ENCODE measurements at places on chromosomes 12 and 14.
A peak's percentile ranks its signal among the peaks of the same experiment; 100 is the strongest.

DNA sequence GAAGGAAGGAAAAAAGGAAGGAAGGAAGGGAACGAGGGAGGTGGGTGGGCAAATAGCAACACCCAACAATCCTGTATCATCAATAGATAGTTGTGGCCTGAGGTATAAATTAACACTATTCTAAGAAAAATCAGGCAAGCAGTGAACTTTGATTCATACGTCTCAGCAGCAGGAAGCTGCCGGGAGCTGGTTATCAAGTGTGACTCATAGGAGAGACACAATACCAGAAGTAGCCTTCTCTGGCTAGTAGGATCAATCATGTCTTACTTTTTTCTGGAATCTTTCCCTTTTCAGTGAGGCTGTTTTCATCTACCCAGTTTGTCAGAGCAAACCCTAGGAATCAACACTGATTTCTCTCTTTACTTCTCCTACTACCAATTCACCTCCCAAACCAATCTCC lies 780.5 kb downstream of the NRXN3 start:
- DNase-seq = peak; percentile 8

DNA sequence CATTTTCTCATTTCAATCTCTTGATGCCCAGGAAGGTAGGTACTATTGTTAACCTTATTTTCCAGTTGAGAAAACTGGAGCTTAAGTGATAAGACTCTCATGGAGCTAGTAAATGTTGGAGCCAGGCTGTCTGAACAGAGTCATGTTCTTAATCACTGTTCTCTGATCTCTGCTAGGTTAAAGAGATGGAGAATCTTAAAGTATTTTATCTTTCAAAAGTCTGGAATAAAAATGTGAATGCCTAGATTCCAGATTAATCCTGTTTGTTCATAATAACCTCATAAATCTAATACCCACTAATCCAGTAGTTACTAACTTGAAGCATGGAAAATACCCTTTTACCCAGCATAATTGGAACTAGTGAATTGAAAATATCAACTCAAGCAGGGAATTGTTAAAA lies 341.0 kb upstream of the RGS6 start:
- peak; percentile 30 for DNase-seq

DNA sequence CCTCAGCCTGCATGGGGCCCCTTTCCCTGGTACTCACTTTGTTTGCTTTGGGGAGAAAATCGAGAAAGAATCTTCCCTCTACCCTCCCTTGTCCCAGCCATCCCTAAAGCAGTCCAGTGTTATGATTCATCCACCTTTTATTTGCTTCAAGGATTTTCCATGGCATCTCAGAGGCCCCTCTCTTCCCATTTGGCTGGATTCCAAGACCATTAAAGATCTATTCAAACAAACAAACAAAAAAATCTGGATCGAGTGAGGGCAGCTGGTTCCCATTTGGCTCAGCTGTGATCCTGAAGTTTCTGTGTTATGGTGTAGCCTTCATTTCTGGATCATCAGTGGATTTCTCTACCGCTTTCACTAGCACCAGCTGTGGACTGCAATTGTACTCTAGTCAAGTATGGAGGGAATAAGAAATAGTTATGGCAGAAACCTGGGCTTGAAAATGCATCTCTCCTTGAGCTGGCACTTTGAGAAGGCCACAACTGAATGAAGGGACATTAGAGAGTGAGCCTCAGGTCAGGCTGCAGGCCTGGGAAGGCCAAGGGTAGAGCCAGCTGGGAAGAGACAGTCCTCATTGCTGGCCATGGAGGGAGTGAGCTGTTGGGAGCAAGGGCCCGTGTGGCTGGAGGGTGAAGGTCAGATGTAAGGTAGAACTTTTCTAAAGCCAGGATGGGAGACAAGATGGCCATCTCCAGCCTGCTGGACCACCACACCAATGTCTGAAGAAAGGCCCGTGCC lies 13.7 kb downstream of the KRT71 start:
- peak; percentile 80 for DNase-seq

DNA sequence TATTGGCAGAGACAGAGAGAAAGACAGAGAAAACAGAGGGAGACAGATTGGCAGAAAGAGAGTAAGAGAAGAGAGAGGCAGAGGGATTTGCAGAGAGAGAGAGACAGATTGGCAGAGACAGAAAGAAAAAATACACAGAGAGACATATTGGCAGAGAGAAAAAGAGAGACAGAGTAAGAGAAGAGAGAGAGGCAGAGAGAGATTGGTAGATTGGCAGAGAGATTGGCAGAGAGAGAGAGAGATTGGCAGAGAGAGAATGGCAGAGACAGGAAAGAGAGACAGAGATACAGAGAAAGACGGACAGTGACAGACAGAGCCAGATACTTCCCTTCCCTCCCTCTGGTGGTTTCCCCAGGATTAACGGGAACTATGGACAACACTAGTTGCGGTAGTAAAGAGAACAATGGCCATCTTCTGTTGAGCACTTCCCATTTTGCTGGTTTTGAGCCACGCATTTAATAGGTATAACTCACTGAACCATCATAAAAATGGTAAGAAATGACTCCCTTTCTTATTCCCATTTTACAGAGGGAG lies 2.6 kb upstream of the NOS1 start:
- no peak for DNase-seq

- peak; percentile 79 for DNase-seq
These were observed 40.9 kb downstream of the NT5DC3 start for GRCh38 chr12:103799857-103800771.

DNA sequence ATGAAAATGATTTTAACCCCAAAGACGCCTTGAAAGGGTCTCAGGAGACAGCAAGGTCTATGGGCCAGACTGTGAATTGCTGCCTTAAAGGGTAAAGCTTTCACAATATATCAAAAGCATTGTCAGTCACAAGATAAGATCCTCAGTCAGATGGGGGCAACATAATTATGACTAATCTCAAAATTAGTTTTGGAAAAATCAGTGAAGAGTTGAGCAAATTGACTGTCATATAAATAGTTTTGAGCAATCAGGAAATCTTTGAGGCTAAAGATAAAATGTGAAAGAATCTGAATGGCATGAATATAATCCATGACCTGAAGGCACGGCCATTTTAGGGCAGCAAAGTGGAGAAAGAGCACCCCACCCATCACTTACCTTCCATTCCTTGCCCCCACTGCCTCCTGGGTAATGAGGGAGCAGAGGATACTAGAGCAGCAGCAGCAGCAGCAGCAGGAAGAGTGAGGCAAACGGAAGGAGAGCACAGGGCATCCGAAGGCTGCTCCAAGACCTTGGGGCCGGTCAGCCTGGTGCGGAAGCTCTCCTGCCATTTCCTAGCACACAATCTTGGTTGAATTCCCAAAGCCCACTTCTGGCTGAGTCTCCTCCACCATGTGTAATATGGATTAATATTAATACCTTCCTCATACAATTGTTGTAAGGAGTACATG lies 7.0 kb downstream of the STON2 start:
- no peak for DNase-seq

DNA sequence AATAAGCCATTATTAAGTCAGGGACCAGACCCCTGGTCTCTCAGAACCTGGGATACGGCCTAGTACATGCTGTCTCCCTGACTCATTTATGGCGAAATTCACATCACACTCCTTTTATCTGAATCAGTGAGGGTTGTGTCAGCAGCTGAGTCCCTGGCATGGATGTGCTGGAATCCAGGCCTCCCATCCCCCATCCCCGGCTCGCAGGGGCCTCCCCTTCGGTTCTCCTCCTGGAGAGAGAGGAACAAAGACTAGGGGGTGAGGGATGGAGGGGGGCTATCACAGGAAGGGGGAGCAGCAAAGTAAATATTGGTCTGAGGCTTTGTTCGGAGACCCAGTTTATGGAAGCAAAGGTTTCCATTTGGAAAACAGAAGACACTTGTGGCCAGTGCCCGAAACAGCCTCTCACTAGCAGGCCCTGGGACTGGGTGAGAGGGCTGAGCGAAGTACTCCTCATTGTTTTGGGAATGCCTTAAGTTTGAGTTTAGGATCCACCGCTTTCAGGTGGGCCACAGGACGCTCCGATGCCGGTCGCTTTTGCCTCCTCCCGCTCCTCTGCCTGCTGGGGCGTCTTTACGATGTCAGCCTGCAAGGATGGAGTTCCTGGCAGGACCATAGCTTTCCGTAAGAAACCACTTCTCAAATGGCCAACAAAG lies 145.0 kb downstream of the PRKCH start:
- peak; percentile 99 for DNase-seq

DNA sequence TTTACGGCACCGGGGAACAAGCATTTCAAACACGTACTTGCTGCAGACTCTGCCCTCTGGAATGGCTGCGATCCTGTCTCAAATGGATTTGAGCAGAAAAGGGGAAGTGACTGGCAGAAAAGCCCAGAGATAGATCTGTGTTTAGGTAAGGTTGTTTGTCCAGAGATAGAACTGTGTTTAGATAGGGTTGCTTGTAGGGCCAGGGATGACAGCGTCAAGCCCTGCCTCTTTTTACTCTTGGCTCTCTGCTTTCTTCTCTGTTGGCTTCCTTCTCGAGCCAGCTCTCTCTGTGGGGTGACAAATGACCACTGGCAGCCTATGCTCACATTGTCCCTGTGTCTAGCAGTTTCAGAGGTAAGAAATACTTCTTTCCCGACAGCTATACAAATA lies 11.4 kb downstream of the DGLUCY start:
- DNase-seq = no peak

- no peak for DNase-seq
These were observed 14.1 kb upstream of the CISTR start for GRCh38 chr12:53765891-53766290.

- no peak for DNase-seq
These were observed 35.9 kb upstream of the GSC start for GRCh38 chr14:94805680-94806288.

GRCh38 chr14:104882991-104883660 lies 18.1 kb downstream of the CEP170B start:
- no peak for DNase-seq

DNA sequence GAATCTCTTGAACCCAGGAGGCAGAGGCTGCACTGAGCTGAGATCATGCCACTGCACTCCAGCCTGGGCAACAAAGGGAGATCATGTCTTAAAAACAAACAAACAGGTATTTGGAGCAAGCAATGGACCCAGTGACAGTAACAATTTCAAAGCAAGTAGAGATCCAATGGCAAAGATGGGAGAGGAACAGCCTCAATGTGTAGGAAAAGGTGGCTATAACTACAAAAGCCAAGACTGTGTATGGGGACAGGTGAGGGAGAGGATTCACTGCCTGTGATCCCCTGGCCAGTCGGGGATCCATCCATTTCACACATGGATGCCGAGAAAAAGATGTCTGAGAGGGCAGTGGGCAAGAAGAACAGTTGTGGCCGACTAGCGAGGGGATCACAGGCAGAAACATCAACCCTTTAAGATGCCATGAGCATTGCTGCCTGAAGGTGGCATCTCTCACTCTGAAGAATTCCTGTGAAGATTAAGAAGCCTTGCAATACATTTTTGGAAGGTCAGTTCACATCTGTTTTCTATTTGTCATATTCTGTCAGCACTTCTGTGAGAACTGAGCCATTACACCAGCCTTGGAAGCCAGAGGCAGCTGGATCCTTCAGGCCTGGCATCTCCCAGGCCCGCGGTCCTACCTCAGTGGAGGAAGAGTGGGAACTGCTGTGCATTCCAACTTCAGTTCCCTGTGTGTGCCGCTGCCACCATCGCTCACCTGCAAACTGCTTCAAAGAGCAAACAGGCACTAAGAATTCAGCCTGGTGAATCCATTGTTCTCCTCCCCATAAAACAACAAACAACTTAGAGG lies 54.5 kb upstream of the FRS2 start:
- peak; percentile 97 for DNase-seq

Measured in fibroblast of villous mesenchyme (primary cell).